ENCODE measurements at places on chromosomes 4 and X.
A peak's percentile ranks its signal among the peaks of the same experiment; 100 is the strongest.

DNA sequence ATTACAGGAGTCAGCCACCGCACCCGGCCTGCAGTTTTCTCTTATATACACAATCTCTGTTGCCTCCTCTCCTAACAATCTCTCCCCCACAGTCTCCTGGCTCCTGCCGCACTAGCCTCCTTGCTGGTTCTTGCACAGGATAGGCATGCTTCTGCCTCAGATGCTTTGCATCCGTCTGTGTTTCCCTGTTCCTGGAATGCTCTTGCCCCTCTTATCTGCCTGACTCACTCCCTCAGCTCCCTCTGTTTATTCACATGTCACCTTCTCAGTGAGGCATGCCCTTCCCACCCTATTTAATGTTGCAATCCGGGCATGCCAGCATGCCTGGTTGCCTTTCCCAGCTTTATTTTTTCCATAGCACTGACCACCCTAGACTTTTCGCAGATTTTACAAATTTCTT is 161.9 kb downstream of the PHF8 start:
- DNase-seq = peak; percentile 7

GRCh38 chrX:10381193-10381592 is 224.4 kb downstream of the CLCN4 start:
- DNase-seq = no peak

DNA sequence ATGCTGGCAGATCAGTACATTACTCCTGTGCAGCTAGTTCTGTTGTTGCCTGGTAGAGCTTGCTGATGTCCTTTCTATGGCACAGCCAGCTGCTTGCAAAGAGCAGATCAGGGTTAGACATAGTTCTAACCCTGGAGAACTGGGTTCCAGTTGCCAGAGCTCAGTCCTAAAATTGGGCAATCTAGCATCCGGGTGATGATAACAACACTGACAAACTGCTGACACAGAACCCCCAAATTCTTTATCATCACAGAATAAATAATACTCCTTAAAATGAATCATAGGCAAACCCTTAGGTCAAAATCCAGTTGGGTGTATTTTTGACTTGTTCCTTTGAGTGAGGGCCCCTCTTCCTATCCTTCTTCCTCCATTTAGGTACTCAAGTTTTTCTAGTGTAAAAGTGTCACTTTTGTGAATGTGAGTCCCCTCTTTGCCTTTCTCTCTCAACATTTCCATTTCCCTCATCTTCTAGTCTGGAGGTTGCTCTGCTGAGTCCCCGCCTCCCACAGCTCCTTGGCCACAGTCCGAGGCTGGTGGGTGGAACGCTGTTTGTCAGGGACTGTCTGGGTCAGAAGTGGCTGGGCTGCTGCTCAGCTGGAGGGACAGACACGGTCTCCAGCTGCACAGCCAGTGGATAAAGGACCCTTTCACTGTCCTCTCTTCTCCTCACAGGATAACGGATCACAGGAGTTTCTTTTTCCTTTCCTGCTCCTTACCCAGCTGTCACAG is 93.6 kb upstream of the RASGEF1B start:
- peak; percentile 35 for DNase-seq

DNA sequence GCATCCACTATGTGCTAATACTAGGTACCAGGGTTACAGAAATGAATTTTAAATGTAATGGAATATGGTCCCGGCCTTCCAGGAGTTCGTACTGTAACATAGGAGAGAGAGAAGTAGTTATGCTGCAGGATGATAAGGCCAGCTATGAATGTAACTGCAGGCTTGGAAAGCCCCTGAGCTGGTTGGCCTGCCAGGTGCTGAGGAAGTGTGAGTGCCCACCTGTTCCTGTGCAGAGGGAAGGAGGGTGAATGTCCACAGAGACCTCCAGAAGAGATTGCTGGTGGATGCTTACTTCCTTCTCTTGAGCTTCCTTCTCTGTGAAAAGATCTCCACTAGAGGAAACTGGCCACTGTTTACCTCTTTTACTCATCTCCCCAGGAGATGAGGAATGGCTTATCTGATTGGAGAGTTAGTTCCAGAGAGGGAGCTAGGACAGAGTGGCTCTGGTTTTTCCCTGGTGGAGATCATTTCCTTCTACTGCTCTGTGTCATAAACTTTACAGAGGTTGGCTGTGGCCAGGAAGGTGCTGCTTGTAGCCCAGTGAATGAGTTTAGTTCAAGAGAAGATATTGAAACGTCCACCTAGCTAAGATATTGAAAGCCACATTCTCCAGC is 114.0 kb upstream of the LNX1 start:
- no peak for DNase-seq

- DNase-seq = no peak
Observed at GRCh38 chr4:14659286-14659685, 343.0 kb upstream of the CPEB2 start.

DNA sequence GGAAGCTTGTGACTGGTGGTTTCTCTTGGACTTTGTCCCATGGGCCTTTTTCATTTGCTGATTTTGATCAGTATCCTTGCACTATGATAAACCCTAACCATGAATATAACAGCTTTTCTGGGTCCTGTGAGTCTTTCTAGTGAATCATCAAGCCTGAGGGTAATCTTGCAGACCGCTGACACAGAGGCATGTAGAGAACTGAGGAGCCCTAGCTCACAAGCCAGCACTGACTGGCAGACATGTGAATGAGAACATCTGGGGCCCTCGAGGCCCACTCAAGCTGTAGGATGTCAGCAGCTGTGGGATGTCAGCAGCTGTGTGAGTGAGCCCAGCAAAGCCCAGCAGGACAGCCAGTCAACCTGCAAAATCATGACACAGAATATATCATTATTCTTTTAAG is 36.7 kb downstream of the HMGB3 start:
- peak; percentile 10 for DNase-seq

- no peak for DNase-seq
Observed at GRCh38 chrX:146056511-146057081, 239.0 kb downstream of the SLITRK2 start.

GRCh38 chr4:170336238-170336775 is 246.6 kb upstream of the AADAT start:
- no peak for DNase-seq

DNA sequence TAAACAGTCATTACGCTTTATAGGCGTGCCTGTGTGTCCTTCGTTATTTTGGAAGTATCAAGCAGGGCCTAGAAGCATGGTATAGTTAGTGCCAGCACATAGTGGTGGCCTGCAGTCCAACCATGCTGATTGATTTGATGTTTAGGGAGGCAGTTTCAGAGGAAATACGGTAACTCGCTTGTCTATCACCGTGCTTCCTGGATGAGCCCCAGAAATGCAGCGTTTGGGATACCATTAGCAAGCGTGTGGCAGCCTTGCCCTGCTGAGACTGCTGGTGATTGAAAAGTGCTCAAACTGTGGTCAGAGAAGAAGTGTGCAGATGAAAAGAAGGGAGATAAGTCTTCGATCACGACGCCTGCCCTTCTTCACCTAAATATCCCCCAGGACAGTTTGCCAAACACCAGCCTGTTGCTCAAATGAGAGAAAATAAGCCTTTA is 158.4 kb downstream of the CHIC2 start:
- DNase-seq = peak; percentile 78

DNA sequence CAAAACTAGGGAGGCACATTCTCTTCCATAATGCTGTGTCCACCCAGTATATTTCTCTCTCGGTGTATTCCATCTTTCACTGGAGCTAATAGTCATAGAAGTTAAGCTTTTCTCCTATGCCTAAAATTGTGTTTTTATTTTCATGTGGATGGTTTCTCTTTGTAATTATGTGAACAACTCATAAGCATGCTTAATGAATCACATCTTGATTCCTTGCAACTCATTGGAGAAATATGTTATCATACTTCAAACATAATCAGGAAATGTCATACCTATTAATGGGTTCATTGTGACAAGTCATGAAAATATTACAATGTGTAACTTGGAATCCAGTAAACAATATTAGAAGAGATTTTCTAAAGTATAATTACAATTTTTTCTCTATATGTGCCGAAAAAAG is 186.3 kb downstream of the SLC7A11 start:
- DNase-seq = peak; percentile 30

DNA sequence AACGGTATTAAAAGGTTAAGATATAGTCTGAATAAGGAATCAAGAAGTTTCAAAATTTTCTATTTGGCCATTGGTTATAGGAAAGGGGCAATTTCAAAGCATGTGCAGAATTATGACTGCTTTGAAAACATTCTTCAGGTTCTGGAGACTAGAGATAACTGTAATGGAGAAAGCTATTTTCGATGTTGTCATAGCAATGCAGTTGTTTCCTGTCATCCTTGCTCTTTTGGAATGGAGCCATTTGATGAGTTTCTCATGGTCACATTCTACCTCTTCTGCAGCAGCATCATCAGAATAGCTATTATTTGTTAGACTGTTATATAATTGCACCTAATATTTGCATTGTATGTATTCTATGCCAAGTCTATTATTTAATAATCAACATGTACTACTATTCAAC is 368.2 kb upstream of the NR3C2 start:
- no peak for DNase-seq

DNA sequence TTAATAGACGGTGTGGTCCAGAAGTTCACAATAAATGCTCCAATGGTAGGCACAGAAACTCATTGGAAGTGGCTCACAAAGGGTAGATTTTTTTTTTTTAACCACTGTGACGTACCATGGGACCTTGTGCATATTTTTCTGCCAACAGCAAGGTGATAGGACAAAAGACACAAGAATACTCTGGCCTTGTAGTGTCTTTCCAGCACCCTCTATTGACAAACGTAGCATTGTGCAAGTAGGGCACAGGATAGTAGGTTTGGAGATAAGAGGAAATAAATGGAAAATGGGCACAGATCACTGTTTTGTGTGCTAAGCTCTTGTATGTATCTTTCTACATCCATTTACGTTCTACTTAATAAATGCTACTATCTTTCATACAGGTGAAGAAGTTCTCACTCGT is 2054.9 kb downstream of the PCDH7 start:
- DNase-seq = peak; percentile 17
